ENCODE measurements at places on chromosomes 2 and 18.
A peak's percentile ranks its signal among the peaks of the same experiment; 100 is the strongest.

DNA sequence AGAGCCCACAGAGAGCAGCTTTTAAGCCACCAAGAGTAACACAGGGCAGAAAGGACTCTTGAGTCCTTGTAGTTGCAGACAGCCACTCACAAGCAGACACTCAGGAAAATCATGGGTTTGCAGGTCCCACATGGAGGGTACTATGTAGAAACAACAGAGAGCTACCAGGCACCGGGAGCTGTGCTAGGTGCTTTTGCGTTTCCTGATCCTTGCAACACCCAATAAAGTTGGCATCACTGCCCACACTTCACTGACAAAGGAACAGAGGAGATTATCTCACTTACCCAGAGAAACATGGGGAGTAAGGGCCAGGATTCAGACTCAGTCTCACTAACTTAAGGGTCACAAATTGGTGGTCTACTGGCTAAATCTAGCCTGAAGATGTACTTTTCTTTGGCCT is 32.5 kb upstream of the BZW1 start:
- DNase-seq = no peak

- no peak for DNase-seq
Observed at GRCh38 chr18:31041271-31042083, 1.1 kb downstream of the DSC3 start.

DNA sequence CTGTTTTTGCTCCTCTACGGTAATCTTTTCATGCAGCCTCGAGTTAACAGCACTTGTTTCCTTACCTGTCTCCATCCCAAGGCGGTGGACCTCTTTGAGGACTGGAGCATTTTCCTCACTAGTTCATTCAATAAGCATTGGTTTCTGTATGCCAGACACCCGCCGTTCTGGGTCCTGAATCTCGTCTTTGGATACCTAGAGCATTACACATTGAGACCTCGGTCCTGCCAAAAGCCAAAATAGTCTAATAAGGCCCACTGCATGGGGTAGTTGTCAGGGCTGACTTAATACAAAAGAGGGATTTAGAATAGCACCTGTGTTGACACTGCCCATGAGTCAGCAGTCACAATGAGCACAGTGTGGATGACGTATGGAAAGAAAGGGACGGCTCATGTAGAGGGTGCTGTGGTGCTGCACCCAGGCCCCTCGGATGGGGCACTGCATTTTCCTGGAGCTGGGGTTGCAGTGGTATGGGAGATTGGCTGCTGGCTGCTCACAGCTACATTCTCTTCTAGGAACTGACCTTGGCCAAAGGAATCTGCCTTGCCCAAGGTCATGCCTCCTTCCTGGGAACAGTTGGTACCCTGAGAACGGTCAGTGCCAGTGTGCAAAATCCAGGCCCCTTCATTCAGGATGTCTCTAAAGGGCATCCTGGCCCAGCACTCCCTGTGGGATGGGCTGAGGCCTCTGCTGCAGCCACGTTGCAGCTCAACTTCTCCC is 126.9 kb upstream of the NCK2 start:
- DNase-seq = peak; percentile 88

GRCh38 chr2:181408861-181409260 is 48.3 kb upstream of the ITGA4 start:
- no peak for DNase-seq

DNA sequence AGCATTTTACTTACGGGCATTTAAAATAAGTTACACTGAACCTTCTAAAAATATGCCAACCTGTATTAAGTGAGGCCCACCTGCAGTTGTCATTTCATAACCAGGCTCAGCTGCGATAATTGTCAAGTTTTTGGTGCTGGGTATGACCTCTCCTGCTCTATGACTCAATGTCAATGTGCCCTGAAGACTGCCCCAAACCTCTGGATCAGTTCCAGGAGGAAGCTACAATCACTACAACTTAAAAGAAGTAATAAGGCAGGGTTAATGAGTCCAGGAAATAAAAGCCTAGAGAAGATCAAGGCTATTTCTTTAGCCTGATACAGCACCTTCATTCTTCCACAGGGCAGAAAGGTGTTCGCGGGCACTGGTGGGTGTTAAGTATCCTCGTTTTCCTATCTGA is 22.9 kb downstream of the POLR1A start:
- no peak for DNase-seq

DNA sequence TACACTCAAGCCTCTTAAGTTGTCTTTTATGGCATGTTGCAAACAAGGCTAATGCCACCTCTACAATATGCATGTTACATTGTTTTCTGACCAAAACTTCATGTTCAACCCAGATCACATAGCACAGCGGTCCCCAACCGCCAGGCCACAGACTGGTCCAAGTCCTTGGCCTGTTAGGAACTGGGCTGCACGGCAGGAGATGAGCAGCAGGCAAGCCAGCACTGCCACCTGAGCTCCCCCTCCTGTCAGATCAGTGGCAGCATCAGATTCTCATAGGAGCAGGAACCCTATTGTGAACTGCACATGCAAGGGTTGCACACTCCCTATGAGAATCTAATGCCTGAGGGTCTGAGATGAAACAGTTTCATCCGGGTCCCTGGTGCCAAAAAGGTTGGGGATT is 324.8 kb upstream of the CHAC2 start:
- DNase-seq = peak; percentile 31

Measured in NCI-H510A treated with DMSO at 0.1 percent for 48 hours (cell line).